Activated CD4-positive, alpha-beta T cell treated with anti-CD3 and anti-CD28 coated beads, Interleukin-2, amount 10 ng/mL, durations not matched to agents 24 days and 14 days (primary cell): ENCODE measurements at places on chromosomes 5 and 9. TPM values are rescaled to one million over a fixed set of nuclear protein-coding genes. Genes with fewer than 3 reads are reported as not detected.

SOWAHA gene
- total RNA-seq: 0.59 and 0.65 TPM in 2 replicates

TLN1 gene
- total RNA-seq: 220 and 243 TPM in 2 replicates

SLC6A18 gene
- total RNA-seq: not detected in 2 replicates

FOXD4L5 gene
- total RNA-seq: 0.17 TPM in 1 of 2 replicates, not detected in the other

MARCOL gene
- not detected in 2 replicates for total RNA-seq

DNA sequence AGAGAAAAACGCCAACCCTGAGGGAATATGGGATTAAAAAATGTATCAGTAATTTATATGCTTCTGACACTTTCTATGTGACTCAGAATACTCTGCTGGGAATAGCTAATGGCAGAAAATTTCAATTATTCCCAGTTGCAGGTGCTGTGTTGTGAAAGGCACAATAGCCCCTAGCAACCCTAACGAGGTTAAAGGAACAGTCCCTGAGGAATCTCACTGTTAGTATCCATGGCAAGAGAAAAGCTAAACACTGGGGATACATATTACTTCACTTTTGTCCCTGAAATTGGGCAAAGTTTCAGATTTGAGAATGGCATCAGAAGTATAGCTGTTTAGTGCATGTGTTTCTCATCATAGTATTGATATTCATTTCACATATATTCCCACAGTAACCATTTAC lies 555.0 kb downstream of the RAB3C start:
- DNase-seq: no peak

- no peak for DNase-seq
Observed at GRCh38 chr5:14506140-14506538, 75.5 kb upstream of the OTULINL start.

- DNase-seq: no peak
Observed at GRCh38 chr9:80632041-80632440, 1057.3 kb downstream of the TLE1 start.

GRCh38 chr5:40831346-40832210 lies 3.4 kb downstream of the RPL37 start:
- no peak for DNase-seq

DNA sequence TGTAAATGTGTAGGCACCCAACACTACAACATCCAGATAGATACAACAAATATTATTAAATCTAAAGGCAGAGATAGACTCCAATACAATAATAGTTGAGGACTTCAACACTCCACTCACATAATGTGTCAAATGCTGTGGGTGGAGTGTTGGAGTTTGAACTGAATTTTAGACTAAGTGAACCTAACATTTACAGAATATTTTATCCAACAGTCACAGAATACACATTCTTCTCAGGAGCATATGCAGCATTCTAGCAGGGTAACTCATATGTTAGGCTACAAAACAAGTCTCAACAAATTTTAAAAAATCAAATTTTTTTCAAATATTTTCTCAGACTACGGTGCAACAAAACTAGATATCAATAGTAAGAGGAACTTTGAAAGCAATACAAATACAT lies 648.7 kb upstream of the CDH18 start:
- DNase-seq: no peak

GRCh38 chr9:90517103-90517502 lies 125.5 kb downstream of the DIRAS2 start:
- DNase-seq: no peak
